Activated T-helper 2 cell treated with anti-CD3 and anti-CD28 coated beads, Interferon-gamma antibody, Interleukin-2, Interleukin-4, amounts not matched to agents 10 μg/mL and 5 μg/mL and 100 μg/mL, durations not matched to agents 14 hours and 24 hours and 36 hours (primary cell): ENCODE measurements at places on chromosomes 1 and 21. TPM values are rescaled to one million over a fixed set of nuclear protein-coding genes. Genes with fewer than 3 reads are reported as not detected.
A peak's percentile ranks its signal among the peaks of the same experiment; 100 is the strongest.

- no peak for DNase-seq
- H3K36me3 ChIP-seq: no peaks in the 10 kb centered on the region
- H3K27me3 ChIP-seq: no peaks in the 10 kb centered on the region
- H3K4me1 ChIP-seq: peaks cover 7% of the 10 kb centered on the region
- no peak overlapping the region for H3K27ac ChIP-seq
Observed at GRCh38 chr1:16119504-16119903, 36.4 kb downstream of the EPHA2 start.

GRCh38 chr1:25990251-25990650 is 7.6 kb downstream of the PAFAH2 start:
- H3K27ac ChIP-seq: peak overlapping the region; percentile 79
- no peak for DNase-seq
- no peaks in the 10 kb centered on the region for H3K27me3 ChIP-seq
- H3K4me3 ChIP-seq: peak overlapping the region; percentile 74
- H3K36me3 ChIP-seq: peaks cover 14% of the 10 kb centered on the region

- no peak overlapping the region for H3K27ac ChIP-seq
- DNase-seq: no peak
- no peak overlapping the region for H3K4me3 ChIP-seq
- H3K27me3 ChIP-seq: peaks cover 8% of the 10 kb centered on the region
Observed at GRCh38 chr21:15566703-15567102, 163.1 kb upstream of the USP25 start.

Gene FAM72C
- 16.9 and 18.7 TPM in 2 replicates for total RNA-seq

Gene RAD54L
- 48.0 and 49.0 TPM in 2 replicates for total RNA-seq

DNA sequence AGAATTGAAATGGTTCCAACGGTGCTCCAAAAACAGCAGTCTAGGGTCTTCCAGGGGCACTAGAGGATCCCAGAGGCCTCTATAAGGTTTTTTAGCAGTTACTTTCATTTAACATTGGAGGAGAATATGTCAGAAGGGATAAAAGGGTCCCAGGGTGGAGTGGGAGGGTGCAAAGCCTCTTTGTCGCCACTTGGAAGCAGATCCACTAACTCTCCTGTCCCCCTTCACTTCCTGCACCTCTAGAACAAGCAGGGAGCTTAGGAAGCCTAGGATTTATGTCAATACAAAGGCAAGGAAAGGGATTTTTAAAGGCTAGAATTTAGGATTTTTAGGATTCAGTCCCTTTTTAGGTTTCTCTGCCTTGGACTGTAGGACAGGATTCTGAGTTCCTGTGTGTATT is 8.3 kb downstream of the PCP4L1 start:
- no peak overlapping the region for H3K27ac ChIP-seq
- no peak for DNase-seq
- no peaks in the 10 kb centered on the region for H3K4me1 ChIP-seq

- peaks cover 65% of the 10 kb centered on the region for H3K4me1 ChIP-seq
- H3K27ac ChIP-seq: peak overlapping the region; percentile 78
- H3K27me3 ChIP-seq: no peaks in the 10 kb centered on the region
- no peak for DNase-seq
- H3K36me3 ChIP-seq: peaks cover 77% of the 10 kb centered on the region
Observed at GRCh38 chr1:40047769-40048168, 7.2 kb downstream of the CAP1 start.

DNA sequence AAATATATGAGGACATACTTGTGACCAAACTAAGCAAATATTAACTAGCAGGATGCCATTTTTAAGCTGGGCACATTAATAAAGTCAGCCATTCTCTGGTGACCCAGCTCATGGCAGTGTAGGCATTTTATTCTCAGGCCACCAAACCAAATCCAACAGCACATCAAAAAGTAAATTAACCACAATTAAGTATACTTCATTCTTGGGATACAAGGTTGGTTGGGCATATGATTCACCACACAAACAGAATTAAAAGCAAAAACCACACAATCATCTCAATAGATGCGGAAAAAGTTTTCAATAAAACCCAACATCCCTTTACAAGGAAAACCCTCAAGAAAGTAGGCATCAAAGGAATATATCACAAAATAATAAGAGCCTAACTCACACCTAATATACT is 101.3 kb downstream of the FAF1 start:
- H3K4me3 ChIP-seq: no peak overlapping the region
- no peak overlapping the region for H3K27ac ChIP-seq
- DNase-seq: no peak

GRCh38 chr1:178580096-178580495 is 67.2 kb downstream of the TEX35 start:
- no peaks in the 10 kb centered on the region for H3K36me3 ChIP-seq
- H3K27me3 ChIP-seq: no peaks in the 10 kb centered on the region
- DNase-seq: no peak

Gene ANKRD34A
- 4.1 TPM in 2 replicates for total RNA-seq

- no peak overlapping the region for H3K27ac ChIP-seq
- no peak overlapping the region for H3K4me3 ChIP-seq
- H3K36me3 ChIP-seq: no peaks in the 10 kb centered on the region
- no peak for DNase-seq
- no peaks in the 10 kb centered on the region for H3K4me1 ChIP-seq
Observed at GRCh38 chr1:9459816-9460407, 79.4 kb upstream of the SLC25A33 start.
